ENCODE measurements at places on chromosomes 6 and 20.

DNA sequence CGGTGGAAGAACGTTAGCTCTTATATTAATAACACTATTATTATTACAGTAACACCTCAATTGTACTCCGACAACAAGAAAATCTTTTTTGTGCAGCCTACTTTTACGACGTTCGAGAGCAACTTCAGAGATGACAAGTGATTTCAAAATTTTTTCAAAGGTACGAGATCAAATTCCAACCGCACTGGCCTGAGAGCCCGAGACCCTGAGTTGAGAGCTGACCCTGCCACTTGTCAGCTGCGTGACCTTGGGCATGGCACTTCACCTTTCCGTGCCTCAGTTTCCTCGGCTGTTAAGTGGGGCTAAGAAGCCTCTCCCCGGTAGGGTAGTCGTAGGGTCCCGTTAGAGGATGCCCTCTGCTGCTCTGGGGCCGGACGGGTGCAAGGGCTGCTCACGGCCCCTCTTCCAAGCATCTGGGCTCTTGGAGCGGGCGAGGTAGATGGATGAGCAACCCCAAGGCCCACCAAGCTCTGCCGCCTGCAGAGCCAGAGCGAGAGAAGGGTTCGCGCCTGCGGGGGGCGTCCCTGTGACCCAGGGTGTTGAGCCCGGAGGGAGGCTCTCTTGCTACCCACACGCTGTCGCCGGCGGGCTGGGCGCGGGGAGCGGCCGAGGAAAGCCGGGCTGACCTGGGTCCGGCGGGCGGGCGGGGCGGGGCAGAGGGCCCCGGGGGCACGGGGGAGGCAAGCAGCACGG is 510 bp downstream of the NDRG3 start:
- no peak for DNase-seq

DNA sequence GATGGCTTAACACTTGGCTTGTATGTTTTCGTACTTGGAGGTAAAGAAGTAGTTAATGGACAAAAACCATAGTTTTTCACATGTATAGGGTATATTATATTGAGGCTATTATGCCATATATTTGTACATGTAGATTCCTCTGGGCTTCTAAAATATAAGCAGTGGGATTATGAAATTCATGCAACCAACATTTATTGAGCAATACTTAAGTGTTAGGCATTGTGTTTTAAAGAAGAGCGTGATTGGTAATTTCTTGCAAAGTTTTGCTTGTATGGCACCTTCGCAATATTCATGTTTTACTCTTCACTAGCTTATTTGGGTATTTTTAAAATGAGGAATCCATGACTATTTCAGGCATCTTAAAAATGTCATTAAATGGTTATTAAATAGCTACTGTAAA is 2.5 kb downstream of the TULP4 start:
- no peak for DNase-seq

DNA sequence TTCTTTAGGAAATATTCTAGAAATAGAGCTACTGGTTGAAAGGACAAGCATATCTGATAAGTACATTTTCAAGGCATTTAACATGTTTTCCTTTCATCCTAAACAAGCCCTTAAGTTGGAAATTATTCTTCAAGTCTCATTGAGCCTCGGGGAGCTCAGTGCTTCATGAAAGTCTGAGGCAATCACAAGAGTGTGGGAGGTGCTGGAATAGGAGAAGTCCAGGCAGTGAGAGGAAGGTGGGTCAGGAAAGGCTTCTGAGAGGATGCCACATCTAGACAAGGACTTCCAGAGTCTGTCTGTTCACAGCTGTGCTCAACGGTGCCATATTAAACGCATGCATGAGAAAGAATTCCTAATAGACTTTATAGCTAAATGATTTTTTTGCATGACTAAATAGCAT is 69.8 kb downstream of the CD83 start:
- no peak for DNase-seq

GRCh38 chr6:8017705-8018104 is 46.5 kb downstream of the BLOC1S5 start:
- DNase-seq, result no peak

- DNase-seq, result no peak
These were observed 40.4 kb downstream of the CEBPB start for GRCh38 chr20:50230871-50231560.

GRCh38 chr20:19789446-19789845 is 31.4 kb downstream of the RIN2 start:
- no peak for DNase-seq

GRCh38 chr20:41482647-41483552 is 116.3 kb upstream of the EMILIN3 start:
- no peak for DNase-seq

DNA sequence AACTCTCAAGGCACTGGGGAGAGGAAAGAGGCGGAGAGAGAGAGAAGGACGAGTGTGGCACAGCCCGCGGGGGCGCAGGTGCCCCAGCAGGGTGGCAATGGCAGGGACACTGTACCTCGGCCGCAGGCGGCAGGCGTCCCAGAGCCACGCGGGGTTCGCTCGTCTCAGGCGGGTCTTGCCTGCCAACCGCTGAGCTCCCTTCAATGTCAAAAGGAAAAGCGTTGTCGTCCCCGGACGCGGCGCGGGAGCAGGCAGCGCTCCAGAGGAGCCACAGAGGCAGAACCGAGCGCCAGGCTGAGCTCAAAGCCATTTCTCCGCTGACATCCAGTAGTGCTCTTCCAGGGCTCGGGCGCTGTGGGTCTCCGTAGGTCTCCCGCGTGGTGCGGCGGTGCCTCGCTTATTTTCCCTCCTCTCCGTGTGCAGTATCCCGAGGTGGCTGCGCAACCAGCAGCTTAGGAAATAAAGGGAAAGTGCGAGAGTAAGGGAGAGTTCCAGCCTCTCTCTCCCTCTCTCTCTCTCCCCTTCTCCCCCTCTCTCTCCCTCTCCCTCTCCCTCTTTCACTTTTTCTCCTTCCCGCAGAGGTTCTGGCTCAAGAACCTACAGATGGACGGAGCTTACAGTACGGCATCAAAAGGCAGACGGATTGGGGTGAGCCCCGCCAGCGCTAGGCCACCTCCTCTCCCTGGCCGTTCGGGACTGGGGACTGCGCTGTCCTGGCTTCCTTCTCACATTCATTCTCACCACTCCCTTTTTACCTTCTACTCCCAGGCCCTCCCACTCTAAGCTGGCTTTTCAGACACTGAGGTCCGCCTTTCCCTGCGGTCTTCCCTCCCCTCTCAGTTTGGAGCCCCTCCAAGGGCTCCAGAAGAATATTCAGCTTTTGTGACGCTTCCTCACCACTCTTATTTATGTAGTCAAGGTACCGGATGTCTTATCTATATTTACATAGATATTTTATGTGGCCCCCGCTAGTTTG is at the start of gene LAMA4:
Gene LAMA4, minus strand, starts transcription at position 727 of the 976 bp plus-strand sequence. Its CDS starts 417 bp downstream, at position 310.
- peak; percentile 21 for DNase-seq

DNA sequence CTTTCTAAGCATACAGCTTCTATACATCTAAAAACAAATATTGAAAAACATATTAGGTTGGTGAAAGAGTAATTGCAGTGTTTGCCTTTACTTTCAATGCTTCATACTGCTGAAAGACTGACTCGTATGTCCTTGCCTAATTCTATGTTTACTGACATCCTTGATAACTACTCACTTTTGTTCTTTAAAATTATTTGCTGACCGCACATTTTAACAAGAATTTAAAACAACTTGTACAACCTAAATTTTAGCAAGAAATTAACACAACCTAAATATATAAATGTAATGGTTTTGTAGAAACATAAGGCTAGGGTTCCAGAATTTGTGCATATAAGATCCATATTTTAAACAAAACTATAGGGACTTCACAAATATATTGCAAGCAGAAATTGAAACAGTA is 640.2 kb upstream of the MMS22L start:
- no peak for DNase-seq

DNA sequence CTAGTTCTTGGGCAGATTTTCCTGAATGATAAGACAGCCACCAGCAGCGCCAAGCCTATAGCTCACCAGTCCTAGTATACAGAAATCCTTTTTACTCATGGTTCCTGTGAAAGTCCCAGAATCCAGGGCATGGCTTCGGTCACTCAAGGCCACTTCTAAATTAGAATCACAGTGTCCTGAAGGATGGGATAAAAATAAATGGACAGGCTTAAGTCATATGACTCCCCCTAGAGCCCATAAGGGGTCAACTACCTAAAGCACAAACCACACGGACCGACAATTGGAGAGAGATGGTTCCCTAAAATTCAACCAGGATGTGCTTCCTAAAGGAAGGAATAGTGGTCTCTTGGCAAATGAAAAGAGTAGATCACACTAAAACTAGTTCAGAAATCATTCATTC is 404.1 kb upstream of the PLCB4 start:
- no peak for DNase-seq

DNA sequence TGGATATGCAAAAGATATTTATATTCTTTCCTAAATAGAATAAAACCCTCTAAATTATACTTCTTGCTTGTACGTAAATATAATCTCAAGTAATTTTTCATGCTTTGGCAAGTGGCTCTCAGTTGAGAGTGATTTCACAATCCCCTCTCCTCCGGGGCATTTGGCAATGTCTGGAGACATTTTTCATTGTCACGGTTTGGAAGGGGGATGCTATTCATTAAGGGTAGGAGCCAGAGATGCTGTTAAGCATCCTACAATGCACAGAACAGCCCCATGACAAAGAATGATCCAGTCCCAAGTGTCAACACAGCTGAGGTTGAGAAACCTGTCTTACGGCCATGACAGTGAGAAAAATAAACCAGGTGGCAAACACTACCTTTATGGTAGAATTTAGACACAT is 75.7 kb downstream of the AGPAT4 start:
- DNase-seq, result no peak

DNA sequence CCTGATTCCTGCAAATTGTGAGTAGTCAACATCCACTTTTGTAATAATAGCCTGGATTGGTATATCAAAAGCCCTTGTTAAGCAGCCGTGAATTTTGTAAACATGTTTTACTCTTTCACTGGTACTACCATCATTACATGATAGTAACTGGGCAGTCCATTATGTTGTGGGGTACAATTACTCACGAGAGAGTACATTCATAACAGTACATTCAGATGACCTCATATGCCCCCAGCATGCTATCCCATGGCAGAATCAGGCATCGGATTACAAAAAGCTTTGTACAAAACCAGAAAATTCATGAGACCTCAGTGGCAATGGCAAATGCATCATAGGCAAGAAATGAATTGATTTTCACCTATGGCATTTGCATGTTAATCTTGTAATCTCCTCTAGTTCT is 166.2 kb downstream of the EPM2A start:
- no peak for DNase-seq

- DNase-seq, result no peak
These were observed 149.7 kb downstream of the TFAP2C start for GRCh38 chr20:56778765-56779195.

DNA sequence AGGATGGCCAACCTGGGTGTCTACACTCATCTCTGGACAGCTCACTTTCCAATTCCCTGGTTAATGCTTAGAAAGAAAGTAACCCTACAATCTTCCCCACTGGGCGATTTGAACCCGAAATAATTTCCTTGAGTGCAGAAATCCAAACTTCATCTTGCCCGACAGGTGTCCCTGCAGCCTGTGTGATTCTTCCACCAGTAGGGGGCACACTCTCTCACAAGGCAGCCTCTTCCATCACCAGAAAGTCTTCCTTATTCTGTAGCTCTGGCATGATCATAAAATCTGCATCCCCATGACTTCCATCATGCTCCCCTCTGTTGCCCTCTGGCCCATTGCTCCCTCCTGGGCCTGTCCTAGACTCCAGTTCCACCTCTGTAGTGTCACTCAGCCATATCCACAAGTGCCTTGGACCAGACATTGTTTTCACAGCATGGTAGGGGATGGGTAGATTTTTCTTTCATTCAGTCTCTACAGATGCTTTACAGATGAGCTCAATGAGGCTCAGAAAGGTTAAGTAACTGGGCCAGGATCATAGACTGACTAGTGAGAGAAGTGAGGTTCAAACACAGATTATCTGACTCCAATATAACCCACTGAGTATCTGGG is 170.4 kb upstream of the SPTLC3 start:
- DNase-seq, result no peak

DNA sequence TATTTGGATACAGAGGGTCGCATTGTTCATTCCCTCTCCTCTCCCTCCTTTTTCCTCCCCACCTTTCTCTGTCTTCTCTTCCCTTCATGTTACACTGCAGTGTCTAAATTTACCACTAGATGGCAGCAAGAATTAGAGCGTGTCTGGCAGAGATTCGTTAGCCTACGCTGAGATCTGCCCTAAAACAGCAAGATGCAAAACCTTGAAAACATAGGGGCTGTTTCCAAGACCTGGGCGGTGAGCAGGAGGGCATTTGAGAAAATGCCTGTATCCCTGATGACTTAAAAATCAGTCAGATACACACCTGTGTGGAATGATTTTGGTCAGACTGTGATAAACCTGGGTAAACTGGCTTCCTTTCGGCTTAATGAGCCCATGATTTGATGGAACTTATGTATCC is 101.5 kb upstream of the ISM1 start:
- DNase-seq, result peak; percentile 80

DNA sequence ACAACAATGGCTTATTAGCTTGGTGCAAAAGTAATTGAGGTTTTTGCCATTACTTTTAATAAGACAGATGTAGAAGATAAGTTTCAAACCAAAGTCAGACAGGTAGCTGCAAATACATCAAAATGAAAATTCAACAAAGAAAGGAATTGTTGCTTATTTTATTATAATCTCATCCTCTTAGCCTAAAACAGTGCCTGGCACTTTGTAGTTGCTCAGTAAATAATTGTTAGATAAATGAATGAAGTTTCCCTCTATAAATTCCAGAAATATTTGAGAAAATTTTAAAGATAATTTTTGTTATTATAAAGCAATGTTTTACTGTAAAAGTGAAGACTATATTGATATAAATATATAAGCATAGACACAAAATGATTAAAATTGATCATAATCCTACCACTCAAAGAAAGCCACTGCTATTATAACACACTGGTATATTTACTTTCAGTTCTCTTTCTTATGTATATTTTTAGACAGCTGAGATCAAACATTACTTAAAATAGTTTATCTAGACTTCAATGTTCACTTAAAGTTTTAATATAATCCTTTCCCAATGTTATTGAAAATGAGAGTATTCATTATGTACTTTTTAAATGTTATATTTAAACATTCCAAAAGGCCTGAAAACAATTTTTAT is 42.5 kb downstream of the SESN1 start:
- DNase-seq, result no peak

DNA sequence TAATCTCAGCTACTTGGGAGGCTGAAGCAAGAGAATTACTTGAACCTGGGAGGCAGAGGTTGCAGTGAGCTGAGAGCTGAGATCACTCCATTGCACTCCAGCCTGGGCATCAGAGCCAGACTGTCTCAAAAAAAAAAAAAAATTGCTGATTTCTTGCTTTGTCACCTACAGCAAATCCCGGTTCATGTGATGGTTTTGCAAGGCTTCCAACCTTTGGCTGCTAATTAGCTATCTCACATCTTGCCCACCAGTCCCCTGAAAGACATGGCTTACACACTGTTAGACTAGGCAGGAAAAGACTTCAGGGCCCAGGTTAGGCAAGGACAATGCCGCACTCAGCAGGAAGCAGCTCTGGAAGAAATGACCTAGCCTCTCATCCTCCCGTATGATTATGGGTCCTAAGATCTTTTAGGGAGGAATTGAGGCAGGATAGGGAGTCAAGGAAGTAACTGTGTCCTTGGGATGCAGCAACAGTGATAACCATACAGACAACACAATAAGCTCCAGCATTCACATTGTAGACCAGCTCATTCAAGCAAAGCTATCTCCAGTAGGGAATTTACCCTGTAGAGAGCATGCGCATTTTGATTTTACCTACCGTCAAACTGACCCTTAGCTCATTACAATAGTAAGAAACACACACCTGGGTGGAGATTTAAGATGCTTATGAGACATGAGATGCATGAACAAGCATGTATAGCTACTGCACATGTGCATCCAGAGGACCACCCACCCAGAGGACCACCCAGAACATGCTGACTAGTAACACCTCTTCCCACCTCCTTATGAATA is 40.5 kb upstream of the POU5F1 start:
- no peak for DNase-seq

GRCh38 chr6:41464481-41464880 is 81.7 kb upstream of the FOXP4 start:
- no peak for DNase-seq

All from NCI-H1092 (cell line).